Lower lobe of right lung (tissue), 2 donors: ENCODE measurements at places on chromosomes 12 and 14. TPM values are rescaled to one million over a fixed set of nuclear protein-coding genes. Genes with fewer than 3 reads are reported as not detected.

Gene C12orf50
- not detected for total RNA-seq

DNA sequence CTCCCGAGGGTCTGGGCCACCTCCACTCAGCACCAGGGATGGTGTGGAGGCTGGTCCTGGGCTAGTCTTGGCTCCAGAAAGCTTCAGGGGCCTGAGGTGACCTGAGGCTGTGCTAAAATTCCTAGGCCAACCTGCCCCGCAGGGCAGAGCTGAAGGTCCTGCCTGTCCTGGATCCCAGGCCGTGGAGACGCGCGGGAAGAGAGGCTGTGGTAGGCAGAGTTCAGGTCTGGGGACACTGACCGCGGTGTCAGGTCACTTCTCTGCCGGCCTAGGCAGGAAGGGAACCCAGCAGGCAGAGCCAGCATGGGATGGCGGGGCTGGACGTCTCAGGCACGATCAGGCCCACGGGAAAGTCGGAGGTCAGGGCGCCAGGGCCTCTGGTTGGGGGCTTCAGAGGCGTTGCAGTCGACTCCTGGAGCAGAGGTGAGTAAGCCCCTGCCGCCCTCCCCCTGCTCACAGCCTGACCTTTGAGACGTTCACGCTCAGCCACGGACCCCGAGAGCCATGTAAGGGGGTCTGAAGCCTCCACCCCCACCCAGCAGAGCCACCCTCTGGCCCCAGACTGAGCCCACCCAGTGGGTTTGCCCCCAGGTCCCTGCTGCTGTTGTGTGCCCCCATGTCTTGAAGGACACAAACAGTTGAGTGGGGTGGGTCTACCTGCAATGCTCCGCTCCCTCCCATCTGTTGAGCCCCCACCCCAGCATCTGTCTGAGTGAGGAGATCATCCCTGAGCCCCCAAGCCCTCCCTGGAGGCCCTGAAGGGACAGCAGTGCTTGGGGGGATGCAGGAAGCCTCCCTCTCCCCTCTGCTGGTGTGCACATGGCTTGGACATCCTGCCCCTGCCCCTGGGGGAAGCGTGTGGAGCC is 142.7 kb downstream of the KIF26A start:
- no peaks in the 10 kb centered on the region for H3K4me1 ChIP-seq
- H3K27ac ChIP-seq, result no peak overlapping the region
- no peaks in the 10 kb centered on the region for H3K36me3 ChIP-seq
- H3K27me3 ChIP-seq, result peaks cover 4% of the 10 kb centered on the region
- no peak overlapping the region for H3K4me3 ChIP-seq

- H3K36me3 ChIP-seq, result no peaks in the 10 kb centered on the region
- no peak overlapping the region for H3K4me3 ChIP-seq
- H3K27ac ChIP-seq, result peak overlapping the region; percentile 32
- peaks cover 67% of the 10 kb centered on the region for H3K4me1 ChIP-seq
These were observed 32.2 kb downstream of the SUSD6 start for GRCh38 chr14:69643430-69644200.

- DNase-seq, result no peak
- H3K4me1 ChIP-seq, result no peaks in the 10 kb centered on the region
- H3K36me3 ChIP-seq, result no peaks in the 10 kb centered on the region
These were observed 28.4 kb upstream of the PTPRR start for GRCh38 chr12:70948976-70949336.

GRCh38 chr12:47316609-47317049 is 236.9 kb upstream of the AMIGO2 start:
- H3K27ac ChIP-seq, result peak overlapping the region; percentile 61
- H3K27me3 ChIP-seq, result no peaks in the 10 kb centered on the region
- no peaks in the 10 kb centered on the region for H3K36me3 ChIP-seq
- no peak for DNase-seq
